ENCODE measurements at places on chromosomes 1 and 21. TPM values are rescaled to one million over a fixed set of nuclear protein-coding genes. Genes with fewer than 3 reads are reported as not detected.

Gene TCHHL1
- polyA plus RNA-seq = not detected

Gene LCE1A
- not detected for polyA plus RNA-seq

Gene FNDC5
- polyA plus RNA-seq = 0.53 TPM

Gene EDARADD
- polyA plus RNA-seq = 2.0 TPM

Gene NBPF3
- polyA plus RNA-seq = 2.4 TPM

Gene SPOCD1
- polyA plus RNA-seq = 0.08 TPM

Gene SHISAL2A
- polyA plus RNA-seq = 0.16 TPM

Gene A3GALT2
- polyA plus RNA-seq = not detected

Gene GJA9
- 0.86 TPM for polyA plus RNA-seq

Gene C1QA
- polyA plus RNA-seq = 25.9 TPM

Data from esophagus (tissue), 2 donors.